ENCODE measurements at places on chromosomes 4 and X. TPM values are rescaled to one million over a fixed set of nuclear protein-coding genes. Genes with fewer than 3 reads are reported as not detected.

DNA sequence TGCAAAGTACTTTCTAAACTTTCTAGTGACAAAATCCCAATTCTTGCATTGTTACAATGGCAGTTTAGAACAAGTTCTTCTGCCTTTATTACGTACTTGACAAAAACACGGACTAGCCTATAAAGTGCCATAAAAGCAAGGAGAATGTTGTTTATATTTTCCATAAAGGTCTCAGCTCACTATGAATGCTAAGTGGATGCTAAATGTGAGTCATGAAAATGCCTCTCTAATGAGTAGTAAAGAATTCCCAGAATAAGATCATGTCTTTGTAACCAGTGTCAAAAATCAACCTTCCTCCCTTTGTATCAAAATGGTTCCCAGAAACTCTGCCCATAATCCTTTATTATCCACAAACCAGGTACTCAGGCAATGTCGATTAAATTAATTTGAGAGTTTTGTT is 539.8 kb upstream of the SLIT2 start:
- DNase-seq = no peak

DACH2 gene
- total RNA-seq = not detected

PRKG2 gene
- 0.03 TPM for total RNA-seq

CPZ gene
- total RNA-seq = 130 TPM

SLC6A8 gene
- total RNA-seq = 2.7 TPM

- DNase-seq = no peak
These were observed 280.5 kb downstream of the GPM6A start for GRCh38 chr4:175531405-175532091.

RRH gene
- not detected for total RNA-seq

DNA sequence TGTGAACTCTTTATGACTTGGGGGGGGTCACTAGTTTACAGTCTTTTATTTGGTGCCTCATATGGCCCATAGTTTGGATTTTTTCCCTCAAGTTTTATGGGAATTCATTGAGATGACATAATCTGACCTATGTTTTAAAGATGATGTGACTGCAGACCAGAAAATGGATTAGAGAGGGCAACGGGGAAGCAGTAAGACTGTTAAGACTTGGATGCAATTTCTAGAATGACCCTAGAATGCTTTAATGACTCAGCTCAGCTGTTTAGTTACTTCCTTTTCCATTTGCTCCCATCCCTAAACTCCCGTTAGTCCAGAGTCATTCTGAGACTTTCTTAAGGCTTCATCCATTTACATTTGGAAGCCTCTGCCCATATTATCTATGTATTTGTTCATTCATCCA is 59.9 kb upstream of the PDGFRA start:
- no peak for DNase-seq

GRCh38 chr4:181578911-181579310 is 664.3 kb upstream of the TENM3 start:
- DNase-seq = no peak

HERC5 gene
- 4.9 TPM for total RNA-seq

P2RY4 gene
- not detected for total RNA-seq

DNA sequence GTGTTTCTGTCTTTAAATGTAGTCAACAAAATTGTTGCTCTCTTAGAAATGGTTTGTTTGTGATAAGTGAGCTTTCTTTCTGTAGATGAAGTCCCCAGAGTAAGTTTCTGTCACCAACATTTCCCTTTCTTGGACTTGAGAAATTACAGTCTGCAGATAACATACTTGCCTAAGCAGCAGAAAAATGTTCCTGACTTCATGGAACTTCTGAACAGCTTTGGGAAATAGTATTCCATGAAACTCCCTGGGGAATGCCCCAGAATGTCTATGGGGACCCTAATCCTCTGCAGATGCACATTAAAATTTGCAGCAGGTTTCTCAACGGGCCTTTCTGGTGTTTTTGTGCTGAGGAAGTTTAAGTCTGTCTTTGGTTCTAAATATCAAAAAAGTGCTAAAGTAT is 38.6 kb upstream of the NEIL3 start:
- DNase-seq = no peak

GRCh38 chr4:139966383-139966782 is 187.6 kb downstream of the MAML3 start:
- no peak for DNase-seq

PPBP gene
- not detected for total RNA-seq

DNA sequence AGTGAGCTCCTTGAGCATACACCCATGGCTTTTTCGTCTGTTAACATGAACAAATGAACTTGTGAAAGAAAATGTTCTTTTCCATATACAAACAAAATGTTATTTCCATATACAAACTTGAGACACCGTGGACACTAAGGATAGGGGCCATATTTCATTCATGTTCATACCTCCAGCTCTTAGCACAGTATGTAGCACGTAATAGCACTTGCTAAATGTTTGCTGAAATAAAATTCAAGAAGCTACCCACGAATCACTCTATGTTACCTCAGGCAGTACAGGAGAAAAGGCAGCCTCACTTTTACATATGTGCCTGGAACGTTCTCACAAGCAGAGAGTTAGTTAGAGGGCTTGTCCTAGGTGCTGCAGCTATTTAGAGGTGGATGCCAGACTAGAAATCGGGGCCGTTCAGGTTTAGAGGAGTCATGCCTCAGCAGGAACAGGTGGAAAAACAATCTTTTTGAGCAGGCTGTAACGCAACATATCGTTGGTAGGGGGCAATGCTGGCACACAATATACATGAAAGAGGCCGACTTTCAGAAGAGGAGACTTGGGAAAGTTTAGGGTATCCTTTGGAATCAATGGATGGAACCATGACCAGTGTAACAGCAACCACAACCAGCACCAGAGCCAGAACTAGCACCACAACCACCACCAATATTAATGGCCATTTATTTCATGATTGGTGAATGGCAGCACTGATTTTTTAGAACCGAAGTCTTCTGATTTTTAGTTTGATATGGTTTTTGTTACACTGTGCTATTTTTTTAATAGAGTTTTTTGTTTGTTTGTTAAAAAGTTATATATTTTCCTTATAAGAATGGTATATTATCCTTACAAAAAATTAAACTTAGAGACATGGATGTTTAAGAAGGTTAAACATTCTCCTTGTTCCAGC is 14.8 kb upstream of the PAQR3 start:
- no peak for DNase-seq

CT47B1 gene
- total RNA-seq = not detected
